ENCODE measurements at places on chromosomes 7 and 10. TPM values are rescaled to one million over a fixed set of nuclear protein-coding genes. Genes with fewer than 3 reads are reported as not detected.

TRPV5 gene
- total RNA-seq = 0.31 TPM

GJC3 gene
- total RNA-seq = 0.47 TPM

COPS6 gene
- 25.9 TPM for total RNA-seq

CYP3A4 gene
- total RNA-seq = not detected

SPOCK2 gene
- total RNA-seq = 25.1 TPM

DNA sequence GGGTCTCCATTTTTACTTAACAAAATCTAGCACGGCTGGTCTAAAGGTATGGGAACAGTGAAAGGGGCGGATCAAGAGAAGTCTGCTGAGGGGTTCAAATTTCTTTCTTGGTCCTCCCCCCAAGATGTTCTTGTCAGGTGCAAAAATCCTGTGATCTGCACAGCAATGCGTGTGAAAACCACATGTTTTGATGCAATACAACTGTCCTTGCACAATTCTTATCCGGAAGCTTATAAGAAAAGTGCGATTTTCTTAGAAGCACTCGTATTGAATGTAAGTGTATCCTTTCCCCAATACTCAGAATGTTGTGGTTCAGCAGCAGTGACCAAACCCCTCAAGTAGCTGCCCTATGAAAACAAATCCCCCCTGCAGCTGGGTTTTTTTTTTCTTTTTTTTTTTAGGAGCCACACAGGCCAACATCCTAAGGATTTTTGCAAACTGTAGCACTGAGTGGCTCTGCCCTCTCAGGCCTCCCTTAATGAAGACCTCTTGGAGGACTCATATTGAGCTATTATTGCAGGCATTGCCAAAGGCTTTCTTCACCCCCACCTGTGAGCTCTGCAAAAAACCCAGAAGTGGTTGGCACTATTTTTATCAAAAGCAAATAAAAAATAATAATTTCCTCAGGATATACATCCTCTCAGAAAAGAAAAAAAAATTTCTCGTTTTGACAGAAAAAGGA, 151.9 kb upstream of the ITGB1 start:
- no peak for DNase-seq

- DNase-seq = no peak
These were observed 4.2 kb upstream of the IGFBP1 start for GRCh38 chr7:45884136-45884535.

- no peak for DNase-seq
These were observed 11.3 kb downstream of the MTG1 start for GRCh38 chr10:133405272-133405671.

DNA sequence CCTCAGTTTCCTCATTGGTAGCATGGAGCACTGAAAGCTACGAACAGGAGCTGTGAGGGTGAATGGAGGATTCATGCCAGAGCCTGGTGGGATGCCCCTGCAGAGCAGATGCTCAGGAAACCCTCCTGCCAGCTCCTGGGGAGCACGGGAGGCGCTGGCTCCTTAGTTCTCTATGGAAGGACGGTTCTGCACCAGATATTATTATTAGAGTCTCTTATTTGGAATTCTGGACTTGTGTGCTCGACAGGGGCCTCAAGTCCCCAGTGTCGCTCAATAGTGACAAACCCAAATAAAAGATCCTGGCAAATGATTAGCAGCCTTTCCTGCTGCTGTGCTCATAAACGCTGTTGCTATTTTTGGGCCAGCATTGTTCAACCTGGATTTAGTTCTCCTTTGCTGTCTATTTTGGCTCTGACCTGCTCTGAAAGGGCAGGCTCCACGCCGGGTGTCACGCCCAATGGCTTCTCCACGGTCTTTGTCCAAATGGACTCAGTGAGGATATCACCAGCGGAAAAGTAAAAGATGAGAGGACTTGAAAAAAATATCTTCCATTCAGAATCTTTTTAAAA, 23.0 kb upstream of the KLF6 start:
- no peak for DNase-seq

DNA sequence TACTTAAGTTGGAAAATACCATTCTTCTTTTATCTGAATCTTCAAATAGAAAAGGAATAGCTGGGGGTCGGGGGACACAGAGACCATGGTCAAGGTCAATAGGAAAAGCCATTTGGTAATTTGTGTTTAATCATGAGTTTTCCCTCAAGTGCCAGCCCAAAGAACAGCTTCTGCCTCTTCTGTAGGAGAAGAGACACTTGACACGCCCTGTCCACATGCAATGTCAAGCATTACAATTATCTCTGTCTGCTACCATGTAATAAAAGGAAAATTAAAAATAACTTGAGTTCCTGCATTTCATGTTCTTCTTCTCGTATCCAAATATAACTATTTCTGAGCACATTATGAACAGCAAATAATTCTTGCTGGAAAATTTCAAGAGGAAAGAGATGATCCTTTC, 241.7 kb downstream of the IPMK start:
- DNase-seq = no peak

DNA sequence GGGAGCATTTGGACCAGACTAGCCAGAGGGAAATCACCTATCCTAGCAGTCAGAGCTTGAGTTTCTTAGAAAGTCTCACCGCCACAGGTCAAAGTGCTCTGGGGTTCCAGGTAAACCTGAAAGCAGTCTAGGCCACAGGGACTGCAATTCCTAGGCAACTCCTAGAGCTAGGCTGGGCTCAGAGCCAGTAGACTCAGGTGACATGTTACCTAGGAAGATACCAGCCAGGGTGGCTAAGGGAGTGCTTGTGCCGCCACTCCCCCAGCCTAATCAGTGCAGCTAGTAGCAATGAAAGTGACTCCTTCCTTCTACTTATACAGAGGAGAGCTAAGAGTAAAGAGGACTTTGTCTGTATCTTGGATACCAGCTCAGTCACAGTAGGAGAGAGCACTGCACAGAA, 348.7 kb upstream of the HPS1 start:
- no peak for DNase-seq

GRCh38 chr7:79211724-79212123, 241.7 kb downstream of the MAGI2 start:
- DNase-seq = no peak

Measured in occipital lobe (tissue), 3 donors.